ENCODE measurements at places on chromosomes 11 and 22.

- DNase-seq, result peak; percentile 84
Observed at GRCh38 chr11:72821920-72822799, 7.9 kb downstream of the ATG16L2 start.

GRCh38 chr11:70250876-70251658 lies 19.4 kb upstream of the PPFIA1 start:
- no peak for DNase-seq

GRCh38 chr11:2467695-2468055 lies 22.9 kb downstream of the KCNQ1 start:
- DNase-seq, result no peak

- peak; percentile 58 for DNase-seq
Observed at GRCh38 chr11:85946221-85946620, 91.0 kb downstream of the CCDC83 start.

- peak; percentile 31 for DNase-seq
Observed at GRCh38 chr22:30416403-30416802, 9.2 kb upstream of the MTFP1 start.
